ENCODE measurements at places on chromosomes 4 and X. TPM values are rescaled to one million over a fixed set of nuclear protein-coding genes. Genes with fewer than 3 reads are reported as not detected.

Gene CENPE
- total RNA-seq, result 34.2 TPM

DNA sequence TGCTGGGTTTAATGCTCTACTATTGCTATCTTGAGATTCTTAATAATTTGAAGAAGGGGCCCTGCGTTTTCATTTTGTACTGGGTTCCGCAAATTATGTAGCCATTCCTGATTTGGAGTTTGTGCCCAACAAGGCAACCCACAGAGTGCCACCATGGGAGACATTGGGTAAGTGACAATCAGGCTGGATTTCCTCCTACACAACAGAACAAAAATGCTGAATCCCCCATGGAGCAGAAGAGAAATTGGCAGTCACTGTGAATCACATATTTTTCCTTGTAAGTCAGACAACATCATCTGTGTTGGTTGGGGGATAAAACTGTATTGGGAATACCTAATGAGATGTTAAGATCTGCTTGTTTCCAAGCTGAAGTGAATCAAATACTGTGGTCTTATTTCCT lies 80.9 kb downstream of the CNGA2 start:
- H3K4me1 ChIP-seq, result no peaks in the 10 kb centered on the region
- no peak overlapping the region for H3K4me3 ChIP-seq
- H3K27me3 ChIP-seq, result no peaks in the 10 kb centered on the region
- no peak for DNase-seq

Gene PAGE5
- not detected for total RNA-seq

Gene CXorf49
- total RNA-seq, result not detected

- no peak overlapping the region for H3K27ac ChIP-seq
- H3K4me1 ChIP-seq, result no peaks in the 10 kb centered on the region
These were observed 218.4 kb upstream of the HCCS start for GRCh38 chrX:10892621-10893225.

Data from activated naive CD8-positive, alpha-beta T cell treated with anti-CD3 and anti-CD28 coated beads for 36 hours (primary cell).